ENCODE measurements at places on chromosomes 16 and 17. TPM values are rescaled to one million over a fixed set of nuclear protein-coding genes. Genes with fewer than 3 reads are reported as not detected.
A peak's percentile ranks its signal among the peaks of the same experiment; 100 is the strongest.

DNA sequence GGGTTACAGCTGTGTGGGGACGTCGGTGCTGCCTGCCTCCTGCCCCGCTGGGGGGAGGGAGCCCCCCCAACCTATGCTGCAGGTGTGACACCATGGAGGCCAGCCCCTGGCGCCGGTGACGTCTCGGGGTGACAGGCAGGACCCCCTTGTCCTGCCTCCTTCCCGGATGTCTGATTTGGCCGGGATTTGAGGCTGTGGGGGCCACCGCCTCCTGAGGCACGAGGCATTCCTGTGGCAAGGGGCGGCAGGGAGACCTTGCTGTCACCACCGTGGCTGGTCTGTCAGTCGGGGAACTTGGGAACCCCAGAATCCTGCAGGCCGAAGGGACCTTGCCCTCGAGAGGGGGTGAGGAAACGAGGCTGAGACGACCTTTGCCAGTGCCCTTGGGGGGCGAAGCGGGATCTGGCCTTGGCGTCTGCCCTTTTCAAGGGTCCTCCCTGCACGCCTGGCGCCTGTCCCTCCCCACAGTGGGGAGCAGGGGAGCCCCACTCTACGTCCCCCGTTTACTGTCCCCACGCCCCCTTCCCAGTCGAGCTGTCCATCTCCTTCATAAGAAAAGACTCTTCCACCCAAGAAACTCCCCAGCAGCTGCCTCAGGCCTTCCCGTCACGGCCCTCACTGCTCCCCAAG is 74.4 kb downstream of the METRNL start:
- no peak for DNase-seq

DNA sequence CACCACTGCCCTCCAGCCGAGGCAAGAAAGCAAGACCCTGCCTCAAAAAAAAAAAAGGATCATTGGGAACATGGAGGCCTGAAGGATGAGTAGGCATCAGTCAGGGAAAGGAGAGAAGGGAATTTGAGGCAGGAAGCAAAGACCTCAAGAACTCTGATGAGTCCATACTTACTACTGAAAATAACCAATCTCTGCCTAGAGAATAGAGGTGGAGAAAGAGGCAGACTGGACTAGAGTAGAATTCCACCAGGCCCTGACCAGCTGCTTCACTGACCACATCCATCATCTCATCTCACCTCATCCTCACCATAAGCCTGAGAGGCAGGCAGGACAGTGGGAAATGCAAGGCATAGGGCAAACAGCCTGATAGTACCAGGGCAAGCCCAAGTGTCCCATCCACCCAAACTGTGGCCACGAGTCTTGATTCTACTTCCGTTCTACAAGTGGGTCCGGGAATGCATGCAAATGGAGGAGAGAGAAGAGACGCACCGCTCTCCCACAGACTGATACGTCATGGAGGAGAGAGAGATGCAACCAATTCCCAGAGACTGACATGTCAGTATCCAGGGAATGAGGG is 17.1 kb downstream of the ANKRD11 start:
- DNase-seq, result no peak

GRCh38 chr17:74011966-74012365 is 191.5 kb upstream of the RPL38 start:
- no peak for DNase-seq

GPR179 gene
- not detected for total RNA-seq

NPIPA8 gene
- total RNA-seq, result 0.61 TPM

DNA sequence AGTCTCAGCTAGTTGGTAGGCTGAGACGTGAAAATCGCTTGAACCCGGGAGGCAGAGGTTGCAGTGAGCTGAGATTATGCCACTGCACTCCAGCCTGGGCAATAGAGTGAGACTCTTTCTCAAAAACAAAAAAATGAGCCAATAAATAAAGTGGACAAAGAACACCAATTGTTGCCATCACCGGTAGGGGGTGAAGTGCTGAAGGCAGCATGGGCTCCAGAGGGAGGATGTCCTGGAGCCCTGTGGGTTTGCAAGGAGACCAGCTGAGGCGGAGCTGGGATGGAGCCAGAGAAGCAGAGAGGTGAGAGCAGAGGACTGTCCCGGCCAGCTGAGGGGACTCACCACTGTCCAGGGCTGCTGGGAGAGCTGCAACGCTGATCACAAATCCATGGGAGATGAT is 13.8 kb downstream of the CHST6 start:
- DNase-seq, result no peak

- DNase-seq, result no peak
Measured at GRCh38 chr16:56732366-56732765, 2.4 kb downstream of the NUP93 start.

DNASE1L2 gene
- 0.50 TPM for total RNA-seq

NSMCE1 gene
- total RNA-seq, result 30.1 TPM

ANKRD40 gene
- total RNA-seq, result 23.1 TPM

IKZF3 gene
- 57.3 TPM for total RNA-seq

SLFN14 gene
- not detected for total RNA-seq

SULT1A4 gene
- 3.6 TPM for total RNA-seq

CHCT1 gene
- not detected for total RNA-seq

DNA sequence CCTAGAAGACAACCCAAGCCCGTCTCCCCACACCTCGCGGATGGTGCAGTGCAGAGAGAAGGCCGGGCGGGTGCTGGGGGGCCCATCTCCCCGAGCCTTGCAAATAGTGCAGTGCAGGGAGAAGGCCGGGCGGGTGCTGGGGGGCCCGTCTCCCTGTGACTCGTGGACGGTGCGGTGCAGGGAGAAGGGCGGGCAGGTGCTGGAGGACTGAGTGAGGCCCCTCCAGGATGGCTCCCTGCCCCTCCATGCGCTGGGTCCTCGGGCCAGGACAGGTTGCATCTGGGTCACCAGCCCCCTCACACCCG is 40.0 kb upstream of the ACSF3 start:
- no peak for DNase-seq

GRCh38 chr16:79337906-79338305 is 262.6 kb downstream of the MAF start:
- DNase-seq, result no peak

DNA sequence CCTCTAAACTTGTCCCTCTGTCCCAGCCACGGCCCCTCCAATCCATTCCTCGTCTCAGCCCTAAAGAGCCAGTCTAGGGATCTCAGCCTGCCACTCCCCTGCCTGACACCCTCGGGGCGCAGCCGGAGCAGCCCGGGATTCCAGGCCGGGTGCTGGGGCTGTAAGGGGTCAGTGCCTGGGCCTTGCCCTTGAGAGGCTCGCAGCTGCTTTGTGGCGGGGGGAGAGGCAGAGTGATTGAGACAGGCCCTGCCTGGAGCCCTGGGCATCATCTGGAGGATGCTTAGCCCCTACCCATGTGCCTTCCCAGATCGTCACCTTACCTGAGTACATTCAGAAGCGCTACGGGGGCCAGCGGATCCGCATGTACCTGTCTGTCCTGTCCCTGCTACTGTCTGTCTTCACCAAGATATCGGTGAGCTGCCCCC is 8.3 kb downstream of the SLC5A10 start:
- DNase-seq, result no peak

DNA sequence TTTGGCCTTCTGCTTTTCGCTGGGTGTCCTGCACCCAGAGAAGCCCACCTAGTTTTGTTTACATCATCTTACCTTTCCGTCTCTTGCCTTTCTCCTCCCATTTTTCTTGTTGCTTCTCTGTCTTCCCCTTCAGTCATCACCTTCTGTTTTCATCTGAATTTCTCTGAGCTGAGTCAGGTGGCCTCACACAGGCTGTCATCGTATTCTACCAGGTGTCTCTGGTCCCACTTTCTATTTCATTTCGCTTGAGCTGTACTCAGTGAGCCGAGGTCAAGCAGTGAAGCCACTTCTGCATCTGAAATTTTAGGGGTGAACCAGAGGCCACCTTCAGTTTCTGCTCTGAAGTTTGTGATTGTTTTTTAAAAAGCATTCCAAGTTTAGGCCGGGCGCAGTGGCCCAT is 9.7 kb downstream of the CRAMP1 start:
- DNase-seq, result no peak

SMTNL2 gene
- not detected for total RNA-seq

TMEM208 gene
- total RNA-seq, result 37.1 TPM

MKS1 gene
- 4.9 TPM for total RNA-seq

GRCh38 chr16:21184834-21185233 is 26.4 kb downstream of the LDAF1 start:
- no peak for DNase-seq

DPEP2 gene
- 22.5 TPM for total RNA-seq

GRCh38 chr16:79677799-79678530 is 77.4 kb upstream of the MAF start:
- no peak for DNase-seq

- DNase-seq, result peak; percentile 21
Measured at GRCh38 chr17:34706029-34706428, 126.6 kb downstream of the TMEM132E start.

- no peak for DNase-seq
Measured at GRCh38 chr17:70130289-70130688, 39.0 kb upstream of the KCNJ2 start.

DNA sequence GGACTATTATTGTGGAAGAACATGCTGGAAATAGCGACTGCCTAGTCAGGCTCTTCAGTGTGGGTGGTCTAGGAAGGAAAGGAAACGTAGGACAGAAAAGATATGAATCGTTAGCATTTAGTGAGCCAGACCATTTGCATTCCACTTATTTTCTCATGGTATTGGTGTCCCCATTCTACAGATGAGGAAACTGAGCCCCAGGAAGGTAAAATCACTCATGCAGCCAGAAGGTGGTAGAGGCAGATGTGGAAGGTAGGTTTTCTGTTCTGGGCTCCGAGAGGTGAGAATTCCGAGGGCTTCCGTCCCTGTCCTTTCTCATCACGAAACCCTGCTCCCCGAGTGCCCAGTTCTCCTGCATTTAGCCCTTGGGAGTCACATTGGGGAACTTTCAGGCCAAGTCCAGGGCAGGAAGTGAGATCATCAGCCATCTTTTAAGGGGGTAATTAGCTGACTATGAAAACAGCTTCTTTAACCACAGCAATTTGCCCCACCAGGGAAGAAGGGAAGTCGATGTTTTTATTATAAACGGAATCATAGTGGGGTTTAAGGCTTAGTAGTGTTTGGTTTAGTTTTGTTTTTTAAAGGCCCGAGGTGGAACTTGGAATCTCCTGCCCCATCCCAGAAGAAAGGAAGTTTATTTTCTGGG is 110.7 kb upstream of the IRX3 start:
- no peak for DNase-seq

GRCh38 chr17:40615068-40615840 is 32.4 kb downstream of the SMARCE1 start:
- DNase-seq, result peak; percentile 71

RND2 gene
- total RNA-seq, result not detected

GRCh38 chr17:32847977-32848376 is 28.9 kb downstream of the MYO1D start:
- DNase-seq, result no peak

GRCh38 chr17:53924530-53925455 is 102.1 kb downstream of the KIF2B start:
- no peak for DNase-seq

HOXB9 gene
- not detected for total RNA-seq

- peak; percentile 68 for DNase-seq
Measured at GRCh38 chr16:31177136-31177535, 2.8 kb upstream of the FUS start.

DNA sequence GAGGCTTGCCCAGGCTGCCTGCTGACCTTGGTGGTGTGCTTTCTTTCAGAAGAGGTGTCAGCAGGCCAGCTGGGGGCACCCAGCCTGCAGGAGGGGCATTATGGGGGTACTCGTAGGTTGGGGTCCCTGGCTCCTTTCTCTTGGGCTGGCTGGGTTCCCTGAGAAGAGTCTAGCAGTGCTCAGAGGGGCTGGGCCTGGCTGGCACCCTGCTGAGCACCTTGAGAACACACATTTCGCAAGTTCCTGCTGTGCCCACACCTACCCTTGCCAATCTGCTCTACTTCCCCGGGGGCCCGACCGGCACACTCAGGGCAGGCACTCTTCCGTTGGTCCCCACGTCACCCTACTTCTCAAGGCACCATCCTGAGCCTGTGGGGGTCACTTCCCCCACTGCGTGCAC is 5.1 kb downstream of the CEMP1 start:
- DNase-seq, result no peak

DNA sequence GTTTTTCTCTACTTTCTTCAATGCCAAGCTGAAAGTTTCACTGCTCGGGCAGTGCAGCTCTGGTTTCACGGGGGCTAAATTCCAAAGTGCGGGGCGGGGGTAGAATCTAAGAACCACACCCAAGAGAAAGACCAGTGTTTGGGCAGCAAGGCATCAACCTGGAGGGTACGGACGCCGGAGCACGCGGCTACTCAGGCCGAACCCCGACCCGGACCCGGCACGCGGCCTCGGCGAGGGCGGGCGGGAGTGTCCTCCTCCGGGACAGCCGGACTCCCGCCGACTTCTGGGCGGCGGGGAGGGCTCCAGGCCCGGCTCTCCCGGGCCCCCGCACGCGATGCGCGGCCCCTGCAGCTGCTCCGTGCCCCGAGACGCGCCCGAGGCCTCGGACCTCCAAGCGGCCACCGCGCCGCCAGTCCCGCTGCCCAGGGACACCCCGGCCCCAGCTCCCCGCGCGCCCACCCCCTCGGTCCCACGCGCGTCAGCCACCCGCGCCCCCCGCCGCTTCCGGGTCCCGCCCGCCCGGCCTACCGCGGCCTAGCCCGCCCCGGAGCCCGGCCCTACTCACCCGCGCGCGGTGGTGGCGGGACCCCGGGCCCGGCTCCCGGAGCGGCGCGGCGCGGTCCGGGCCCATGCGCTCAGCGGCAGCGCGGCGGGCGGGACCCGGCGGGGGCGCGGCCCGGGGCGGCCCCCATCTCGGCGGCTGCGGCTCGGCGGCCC is 561 bp downstream of the AXIN1 start:
- no peak for DNase-seq

GRCh38 chr17:77186141-77186604 is 45.4 kb downstream of the SEC14L1 start:
- DNase-seq, result no peak

DHRS7C gene
- total RNA-seq, result not detected

DNA sequence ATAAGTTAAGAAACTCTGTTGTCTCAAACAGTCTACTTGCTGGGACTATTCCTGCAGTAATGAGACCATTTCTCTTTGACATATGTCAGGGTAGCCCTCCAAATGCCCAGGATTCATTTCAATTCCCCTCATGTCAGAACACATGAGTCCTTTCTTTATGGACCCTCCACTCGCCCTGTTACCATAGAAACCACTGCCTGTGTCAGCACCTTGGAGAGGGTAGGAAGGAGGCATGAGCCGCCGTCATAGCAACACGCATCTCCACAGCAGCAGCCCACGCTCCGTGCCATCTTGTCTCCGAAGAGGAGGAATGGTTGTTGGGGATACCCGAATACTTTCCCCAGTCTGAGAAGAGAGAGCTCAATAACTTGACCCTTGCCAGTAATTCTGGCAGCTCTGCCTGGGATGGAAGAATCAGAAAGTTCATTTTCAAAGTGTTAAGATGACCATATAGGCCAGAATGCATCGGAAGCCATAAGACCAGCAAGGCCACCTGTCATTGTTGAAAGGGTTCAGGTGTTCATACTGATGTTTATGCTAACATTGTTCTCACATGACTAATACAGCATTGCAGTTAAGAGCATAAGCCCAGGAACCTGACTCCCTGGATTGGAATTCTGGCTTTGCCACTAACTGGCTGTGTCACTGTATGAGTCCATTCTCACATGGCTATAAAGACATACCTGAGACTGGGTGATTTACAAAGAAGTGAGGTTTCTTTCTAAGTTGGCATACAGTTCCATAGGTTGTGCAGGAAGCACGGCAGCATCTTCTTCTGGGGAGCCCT is 141.3 kb downstream of the ABCC12 start:
- no peak for DNase-seq

G6PC1 gene
- total RNA-seq, result not detected
